CD8-positive, alpha-beta T cell (primary cell): ENCODE measurements at places on chromosomes 4 and X.

- no peak for DNase-seq
Measured at GRCh38 chr4:153140294-153140693, 63.9 kb upstream of the TRIM2 start.

DNA sequence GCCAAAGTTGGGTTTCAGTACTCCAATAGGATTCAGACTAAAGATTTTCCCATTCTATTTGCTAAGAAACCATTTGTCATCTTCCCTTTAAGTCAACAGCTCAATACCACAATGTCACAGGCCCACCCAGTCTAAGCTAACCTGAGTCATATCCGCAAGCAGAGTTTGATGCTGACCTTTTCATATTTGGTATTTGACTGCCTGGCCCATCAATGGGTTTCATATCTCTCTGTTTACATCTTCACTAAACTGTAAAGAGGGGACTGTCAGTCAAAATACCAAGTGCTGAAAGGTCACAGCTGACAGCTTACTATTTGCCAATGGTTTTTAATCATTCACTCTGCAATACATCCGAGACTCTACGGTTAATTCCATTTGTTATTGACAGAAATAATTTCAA, 707.5 kb upstream of the ACTRT1 start:
- no peak for DNase-seq

GRCh38 chr4:95293014-95293413, 255.8 kb downstream of the UNC5C start:
- no peak for DNase-seq

GRCh38 chr4:98394134-98394533, 132.9 kb downstream of the RAP1GDS1 start:
- no peak for DNase-seq

DNA sequence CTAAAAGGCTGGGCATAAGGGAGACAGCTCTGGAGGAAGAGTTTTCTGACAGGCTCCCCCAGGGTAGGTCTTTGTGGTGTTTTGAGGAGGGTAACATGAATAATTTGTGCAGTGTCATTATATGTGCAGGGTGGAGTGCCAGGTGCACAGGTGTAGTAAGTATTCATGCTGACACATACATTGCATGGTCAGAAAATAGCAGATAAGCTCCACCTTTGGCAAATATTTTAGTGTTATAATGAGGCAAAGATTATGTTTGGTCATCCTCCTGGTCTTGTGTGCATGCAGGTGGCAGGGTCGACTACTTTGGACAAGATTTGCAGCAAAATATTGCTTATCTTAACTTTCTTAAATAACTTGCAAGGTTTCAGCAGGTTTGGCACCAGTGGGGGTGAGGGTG, 910.4 kb upstream of the PCDH10 start:
- DNase-seq = no peak

DNA sequence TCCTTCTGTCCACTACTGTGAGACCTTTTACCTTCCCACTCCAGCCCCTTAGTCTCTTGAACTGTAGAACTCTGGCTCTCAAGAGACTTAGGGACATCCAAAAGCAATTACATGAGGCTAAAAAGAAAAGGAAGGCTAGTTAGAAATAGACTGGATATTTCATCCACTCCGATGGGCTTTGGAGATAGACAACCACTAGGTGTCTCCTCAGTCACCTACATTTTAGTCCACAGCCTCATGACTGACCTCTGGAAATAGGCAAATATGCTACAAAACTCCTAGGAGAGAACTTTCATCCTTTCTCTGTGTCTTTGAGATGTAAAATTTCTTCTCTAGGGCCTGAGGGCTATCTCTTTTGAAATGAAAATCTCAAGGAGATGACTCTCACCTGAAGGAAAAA, 45.1 kb upstream of the LAMP2 start:
- no peak for DNase-seq

- DNase-seq = no peak
Measured at GRCh38 chrX:37454537-37455285, 105.5 kb downstream of the PRRG1 start.

DNA sequence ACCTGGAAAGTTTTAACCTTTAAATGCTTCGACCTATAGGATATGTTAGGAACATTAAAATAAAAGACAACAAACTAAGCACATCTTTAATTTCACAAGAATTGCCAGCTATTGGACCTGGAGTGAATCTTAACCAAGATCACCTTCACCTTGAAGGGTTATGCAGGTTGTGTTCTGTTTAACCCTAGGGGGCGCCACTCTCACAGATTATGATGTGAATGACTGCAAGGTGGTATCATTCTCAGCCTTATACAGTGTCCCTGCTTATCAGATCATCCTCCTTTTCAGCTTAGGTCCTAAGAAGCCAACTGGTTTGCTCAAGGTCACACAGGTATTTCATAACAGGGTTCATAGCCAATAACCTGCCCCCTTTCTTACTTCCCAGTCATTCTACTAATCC, 23.5 kb downstream of the INTS6L start:
- DNase-seq = peak; percentile 39

DNA sequence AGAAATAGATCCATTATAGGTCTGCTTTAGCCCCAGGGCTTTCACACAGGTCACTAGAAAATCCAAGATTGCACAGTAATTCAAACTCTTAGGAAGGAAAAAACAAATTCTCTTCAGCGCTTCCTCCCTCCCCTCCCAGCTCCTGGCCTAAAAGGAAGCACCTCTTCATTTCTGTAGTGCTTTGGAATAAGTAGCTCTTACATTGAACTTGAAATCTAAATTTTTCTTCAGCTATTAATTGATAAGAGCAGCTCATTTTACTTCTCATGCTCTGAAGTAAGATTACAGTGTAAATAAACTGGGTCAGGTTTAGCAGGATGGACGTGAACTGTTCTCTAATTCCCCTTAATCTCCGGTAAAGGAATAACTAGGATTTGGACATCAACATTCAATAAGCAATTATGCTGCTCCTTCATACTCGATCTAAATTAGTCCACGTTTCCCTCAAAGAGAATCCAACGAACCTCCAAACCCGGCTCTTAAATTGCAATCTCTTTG, 10.9 kb upstream of the SEL1L3 start:
- no peak for DNase-seq

DNA sequence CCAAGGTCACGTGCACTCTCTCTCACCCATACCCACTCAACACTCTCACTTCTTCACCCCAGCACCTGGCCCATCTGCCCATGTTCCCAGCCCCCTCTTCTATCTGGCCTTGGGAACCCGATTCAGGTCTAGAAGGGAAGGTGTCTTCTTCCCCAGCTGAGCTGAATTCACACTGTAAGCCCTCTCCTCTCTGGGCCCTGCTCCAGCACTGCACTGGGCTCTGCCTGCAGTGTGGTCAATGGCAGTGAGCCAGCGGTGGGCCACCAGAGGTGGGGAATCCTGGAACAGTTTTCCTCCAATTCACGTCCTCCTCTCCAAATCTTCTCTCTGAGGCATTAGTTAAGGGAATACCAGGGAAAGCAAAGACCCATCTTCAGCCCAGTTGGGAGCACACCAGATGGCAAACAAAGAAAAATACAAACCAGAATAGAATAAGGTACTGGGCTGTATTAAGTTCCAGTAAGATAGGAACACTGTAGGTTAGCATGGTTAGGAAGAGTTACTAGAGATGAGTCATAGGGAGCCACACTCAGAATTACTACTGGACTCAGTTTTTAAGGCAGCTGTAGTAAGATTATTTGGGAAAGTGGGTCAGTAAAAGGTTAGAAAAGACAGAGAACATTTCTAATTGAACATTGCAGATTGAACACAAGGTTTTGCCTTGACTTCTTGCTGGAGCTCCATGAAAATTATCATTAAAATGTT, 5.0 kb downstream of the AWAT2 start:
- no peak for DNase-seq

- no peak for DNase-seq
Measured at GRCh38 chr4:176469546-176469945, 149.8 kb downstream of the SPCS3 start.

GRCh38 chrX:150339736-150340135, 23.4 kb upstream of the MAMLD1 start:
- DNase-seq = no peak

DNA sequence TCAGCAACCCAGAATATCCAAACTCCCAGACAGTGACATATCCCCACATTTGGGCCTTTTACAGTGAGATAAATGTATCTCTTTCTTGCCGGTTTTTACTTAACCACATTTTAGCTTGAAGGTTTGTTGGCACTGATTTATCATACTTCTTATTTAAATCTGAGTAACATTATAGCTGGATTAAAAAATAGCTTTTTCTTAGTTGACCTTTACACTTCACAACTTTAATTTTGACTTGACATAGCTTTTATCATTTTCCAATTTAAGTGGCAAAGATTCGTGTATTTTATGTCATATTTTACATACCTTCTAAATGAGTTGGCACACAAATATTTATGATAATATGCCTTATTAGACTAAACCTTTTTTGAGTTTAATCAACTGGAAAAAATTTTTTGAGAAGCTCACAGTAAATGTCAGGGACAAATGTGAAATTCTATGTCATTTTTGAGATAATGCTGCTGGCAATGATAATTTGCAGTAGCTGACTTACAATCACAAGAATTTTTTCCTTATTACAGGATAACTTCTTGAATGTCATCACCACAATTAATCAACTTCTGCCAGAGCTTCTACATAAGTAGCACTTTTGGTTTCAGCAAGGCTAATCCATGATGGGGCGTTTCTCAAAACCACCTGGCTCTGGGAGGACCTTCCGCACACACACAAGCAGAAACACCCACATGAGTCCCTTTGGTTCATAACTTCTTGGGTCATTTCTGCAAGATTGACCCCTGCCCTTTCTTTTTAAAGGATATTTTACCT, 80.3 kb downstream of the SYTL5 start:
- DNase-seq = no peak

- no peak for DNase-seq
Measured at GRCh38 chr4:178198691-178199090, 756.5 kb upstream of the AGA start.

DNA sequence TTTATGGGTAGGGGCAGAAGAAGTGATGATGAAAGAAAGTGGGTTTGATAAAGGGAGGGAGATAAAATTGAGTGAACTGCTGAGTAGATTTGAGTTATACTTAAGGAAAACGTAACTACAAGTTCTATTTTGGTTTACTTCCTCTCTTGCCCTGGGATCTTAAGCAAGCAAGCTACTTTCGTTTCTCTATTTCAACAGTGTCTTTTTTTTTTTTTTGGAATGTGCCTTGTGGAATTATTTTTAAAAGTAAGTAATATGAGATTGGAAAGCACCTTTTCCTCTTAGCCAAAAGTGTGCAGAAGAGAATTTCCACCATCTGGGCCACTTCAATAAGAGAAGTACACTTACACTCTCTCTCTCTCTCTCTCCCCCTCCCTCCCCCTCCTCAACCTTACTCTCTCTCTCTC, 16.0 kb upstream of the C4orf36 start:
- no peak for DNase-seq

- peak; percentile 14 for DNase-seq
Measured at GRCh38 chr4:143559757-143560147, 46.2 kb downstream of the SMARCA5 start.

- no peak for DNase-seq
Measured at GRCh38 chr4:139492429-139492828, 38.5 kb downstream of the RAB33B start.

GRCh38 chr4:62070291-62070852, 870.2 kb downstream of the ADGRL3 start:
- DNase-seq = no peak

GRCh38 chr4:89303814-89304388, 3.7 kb downstream of the GPRIN3 start:
- no peak for DNase-seq

DNA sequence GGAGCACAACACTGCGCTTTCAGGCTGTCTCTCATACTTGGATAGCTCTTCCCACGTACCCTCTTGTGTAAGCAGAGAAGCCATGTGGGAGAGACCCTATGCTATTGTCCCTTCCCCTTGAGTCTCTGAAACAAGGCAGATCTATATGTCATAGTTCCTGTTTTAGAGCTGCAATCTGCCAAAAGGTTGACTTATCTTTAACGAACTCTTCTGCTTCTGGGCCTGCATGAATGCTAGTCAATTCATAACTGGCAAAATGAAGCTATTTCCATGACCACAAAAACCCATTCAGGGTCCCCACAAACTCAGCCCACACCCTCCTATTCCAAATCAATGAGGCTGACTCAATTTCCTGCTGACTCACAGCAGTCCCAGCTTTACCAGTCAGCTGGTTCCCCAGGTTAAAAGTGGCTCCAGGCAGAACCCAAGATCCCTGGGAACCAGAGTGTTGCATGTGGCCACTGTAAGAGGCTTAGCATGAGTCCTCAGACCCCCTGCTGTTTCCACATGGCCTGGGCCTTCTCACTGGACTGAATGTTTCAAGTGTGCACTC, 25.3 kb upstream of the SOD3 start:
- no peak for DNase-seq

GRCh38 chr4:146256328-146256727, 42.0 kb downstream of the REELD1 start:
- DNase-seq = no peak

DNA sequence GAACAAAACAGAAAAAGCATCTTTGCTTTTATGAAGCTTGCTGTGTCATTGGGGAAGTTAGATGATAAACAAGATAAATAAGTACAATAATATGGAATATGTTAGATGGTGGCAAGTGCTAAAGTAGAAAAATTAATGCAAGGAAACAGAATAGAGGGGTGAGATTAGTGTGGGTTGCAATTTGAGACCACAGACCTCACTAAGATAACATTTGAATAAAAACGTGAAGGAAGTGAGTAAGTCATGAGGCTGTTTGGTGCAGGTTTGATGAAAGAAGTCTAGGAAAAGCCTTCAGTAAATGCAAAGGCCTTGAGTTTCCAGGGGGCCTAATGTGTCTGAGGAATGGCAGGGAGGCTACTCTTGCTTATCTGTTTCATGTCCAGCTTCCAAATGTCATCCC, 102.5 kb downstream of the CFAP299 start:
- no peak for DNase-seq

DNA sequence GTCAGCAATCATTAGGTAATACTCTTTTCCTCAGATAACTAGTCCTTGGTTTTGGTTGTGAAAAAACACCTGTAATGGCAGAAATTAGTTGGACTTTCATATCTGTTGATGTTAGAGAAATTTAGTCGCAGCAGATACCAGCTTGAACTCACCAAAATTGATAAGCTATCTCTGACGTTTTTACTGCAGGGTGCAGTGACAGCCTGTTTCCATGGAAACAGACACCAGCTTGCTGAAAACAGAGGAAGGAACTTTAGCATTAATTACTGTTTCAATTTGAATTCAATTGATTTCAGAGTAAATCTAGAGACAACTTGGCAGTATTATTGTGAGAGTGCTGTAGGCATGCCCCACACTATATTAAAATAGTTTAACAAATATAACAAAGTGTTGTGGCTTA, 246.5 kb downstream of the PPP1R2C start:
- DNase-seq = no peak

DNA sequence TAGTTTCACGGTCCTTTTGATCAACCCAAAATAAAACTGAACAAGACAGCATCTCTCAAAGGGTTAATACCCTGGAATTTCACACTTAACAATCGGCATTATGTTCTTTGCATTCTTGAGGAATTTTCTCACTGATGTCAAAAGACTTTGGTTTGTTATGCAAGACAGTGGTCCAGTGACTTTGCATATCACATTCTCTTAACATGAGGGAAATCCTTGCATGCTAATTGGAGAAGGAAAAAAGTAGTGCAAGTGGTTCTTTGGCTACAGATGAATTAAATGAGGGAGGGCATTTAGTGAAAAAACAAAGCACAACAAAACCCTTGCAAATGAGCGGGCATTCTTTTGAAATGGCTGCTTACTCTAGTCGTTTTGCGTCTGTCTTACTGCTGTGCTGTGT, 105.1 kb upstream of the LIMCH1 start:
- no peak for DNase-seq

GRCh38 chr4:173505924-173506518, 24.0 kb downstream of the HAND2 start:
- DNase-seq = peak; percentile 33
